Stomach (tissue), 19 donors: ENCODE measurements at places on chromosomes 6 and 20.

GRCh38 chr6:133769463-133769862 lies 119.5 kb upstream of the TCF21 start:
- DNase-seq, result no peak

- no peak for DNase-seq
Measured at GRCh38 chr6:54390362-54390761, 82.1 kb downstream of the TINAG start.

DNA sequence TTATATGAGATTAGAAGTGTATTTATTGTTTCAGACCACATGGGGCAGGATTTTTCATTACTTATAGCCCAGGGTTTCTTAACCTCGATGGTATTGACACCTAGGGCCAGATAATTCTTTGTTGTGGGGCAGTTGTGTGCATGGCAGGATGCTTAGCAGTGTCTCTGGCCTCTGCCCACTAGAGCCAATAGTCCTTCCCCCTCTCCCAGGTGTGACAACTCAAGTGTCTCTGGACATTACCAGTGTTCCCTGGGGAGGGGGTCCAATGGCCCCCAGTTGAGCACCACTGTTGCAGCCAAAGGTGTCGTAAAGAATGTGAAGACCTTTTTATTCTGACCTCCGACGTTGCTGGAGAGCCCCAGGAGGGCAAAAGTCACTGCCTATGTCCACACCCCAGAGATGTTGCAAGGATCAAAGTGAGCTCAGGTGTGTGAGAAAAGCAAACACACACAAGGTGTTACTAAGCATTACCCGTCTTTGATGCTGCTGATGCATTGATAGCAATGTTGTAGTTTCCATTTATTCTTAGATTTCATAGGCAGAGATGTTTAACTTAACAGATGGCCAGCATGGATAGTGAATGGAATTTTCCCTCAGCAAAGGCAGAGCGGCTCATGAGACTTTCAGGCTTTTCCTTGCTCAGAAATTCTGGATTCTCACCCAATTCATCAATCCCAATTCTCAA lies 22.2 kb downstream of the BANF2 start:
- peak; percentile 69 for DNase-seq

- DNase-seq, result no peak
Measured at GRCh38 chr6:157220485-157220884, 102.8 kb downstream of the TMEM242 start.

GRCh38 chr6:160789263-160790027 lies 87.4 kb downstream of the PLG start:
- DNase-seq, result no peak

DNA sequence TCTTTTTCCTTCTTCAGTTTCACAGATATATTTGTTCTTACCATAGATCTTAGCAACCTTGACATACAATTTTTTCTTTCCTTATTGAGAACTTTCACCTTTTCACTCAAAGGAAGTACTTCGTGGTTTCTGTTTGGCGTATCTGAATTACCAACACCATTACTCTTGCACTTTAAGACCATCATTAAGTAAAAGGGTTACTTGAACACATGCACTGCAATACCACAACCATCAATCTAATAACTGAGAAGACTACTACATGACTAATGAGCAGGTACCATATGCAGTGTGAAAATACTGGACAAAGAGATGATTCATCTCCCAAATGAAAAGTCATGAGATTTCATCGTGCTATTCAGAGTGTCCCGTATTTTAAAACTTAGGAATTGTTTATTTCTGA lies 21.7 kb upstream of the SENP6 start:
- no peak for DNase-seq

DNA sequence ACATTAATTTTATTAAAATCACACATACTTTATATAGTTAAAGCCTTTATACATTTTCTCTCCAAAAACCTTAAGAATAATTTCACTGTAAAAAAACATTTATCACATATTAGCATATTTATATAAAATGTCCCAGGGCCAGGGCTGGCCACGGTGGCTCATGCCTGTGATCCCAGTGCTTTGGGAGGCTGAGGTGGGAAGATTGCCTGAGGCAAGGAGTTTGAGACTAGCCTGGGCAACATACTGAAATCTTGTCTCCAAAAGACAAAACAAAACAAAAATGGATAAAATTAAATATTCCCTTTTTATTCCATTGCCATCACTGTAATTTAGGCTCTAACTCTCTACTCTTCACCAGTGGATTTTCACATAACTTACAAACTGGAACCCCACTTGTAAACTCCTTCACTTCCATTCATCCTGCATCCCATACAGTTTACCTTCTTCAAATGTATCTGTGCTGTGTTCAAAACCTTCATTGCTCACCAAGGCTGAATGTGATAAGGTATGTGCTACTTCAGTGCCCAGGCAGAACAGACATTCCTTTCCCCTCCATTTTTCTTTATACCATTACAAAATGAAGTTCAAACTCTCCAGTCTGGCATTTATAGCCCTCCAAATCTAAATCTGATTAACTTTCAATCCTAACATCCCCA lies 42.9 kb upstream of the PIM1 start:
- no peak for DNase-seq

DNA sequence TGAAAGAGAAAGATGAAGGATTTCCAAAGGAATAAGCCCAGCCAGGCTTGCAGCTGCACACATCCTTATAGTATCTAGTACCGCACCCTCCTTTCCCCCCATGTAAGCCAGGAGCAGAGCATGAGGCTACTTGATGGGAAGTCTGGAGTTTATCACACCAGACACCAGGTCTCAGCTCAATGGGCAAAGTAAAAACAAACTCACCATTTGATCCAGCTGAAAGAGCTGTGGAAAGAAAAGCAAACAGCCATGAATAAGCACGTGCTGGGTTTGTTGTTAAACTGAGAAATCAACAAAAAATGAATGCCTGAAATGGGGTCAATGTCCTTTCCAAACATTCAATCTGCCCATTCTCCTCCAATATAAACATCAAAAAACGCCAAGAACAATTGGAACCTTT lies 50.6 kb upstream of the MAP7 start:
- peak; percentile 45 for DNase-seq

DNA sequence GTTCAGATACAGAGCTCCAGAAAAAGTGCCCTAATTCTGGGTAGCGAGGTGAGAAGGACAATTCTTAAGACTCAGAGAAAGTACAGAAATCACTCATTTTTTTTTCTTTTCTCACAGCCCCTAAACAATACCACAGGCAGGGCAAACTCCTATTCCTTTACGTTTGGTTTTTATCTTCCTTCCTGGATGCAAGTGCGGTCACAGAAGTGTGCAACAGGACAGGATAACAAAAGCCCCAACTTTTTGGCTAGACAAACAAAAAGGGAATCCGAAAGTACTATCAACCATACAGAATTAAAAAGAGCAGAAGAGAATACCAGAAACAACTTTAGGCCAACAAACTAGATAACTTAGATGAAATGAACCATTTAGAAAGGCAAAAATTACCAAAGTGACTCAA lies 18.4 kb upstream of the BEND6 start:
- DNase-seq, result no peak

DNA sequence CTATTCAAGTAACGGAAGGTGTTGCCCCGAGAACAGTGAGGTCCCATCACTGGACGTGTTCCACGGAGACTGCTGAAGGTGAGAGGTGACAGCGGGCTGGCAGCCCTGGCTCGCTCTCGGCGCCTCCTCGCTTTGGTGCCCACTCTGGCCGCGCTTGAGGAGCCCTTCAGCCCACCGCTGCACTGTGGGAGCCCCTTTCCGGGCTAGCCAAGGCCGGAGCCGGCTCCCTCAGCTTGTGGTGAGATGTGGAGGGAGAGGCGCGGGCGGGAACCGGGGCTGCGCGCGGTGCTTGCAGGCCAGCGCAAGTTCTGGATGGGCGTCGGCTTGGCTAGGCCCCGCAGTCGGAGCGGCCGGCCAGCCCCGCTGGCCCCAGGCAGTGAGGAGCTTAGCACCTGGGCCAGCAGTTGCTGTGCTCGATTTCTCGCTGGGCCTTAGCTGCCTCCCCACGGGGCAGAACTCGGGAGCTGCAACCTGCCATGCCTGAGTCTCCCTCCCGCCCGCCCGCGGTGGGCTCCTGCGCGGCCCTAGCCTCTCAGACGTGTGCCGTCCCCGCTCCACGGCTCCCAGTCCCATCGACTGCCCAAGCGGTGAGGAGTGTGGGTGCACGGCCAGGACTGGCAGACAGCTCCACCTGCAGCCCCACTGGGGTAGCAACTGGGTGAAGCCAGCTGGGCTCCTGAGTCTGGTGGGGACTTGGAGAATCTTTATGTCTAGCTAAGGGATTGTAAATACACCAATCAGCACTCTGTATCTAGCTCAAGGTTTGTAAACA lies 77.6 kb downstream of the RNF182 start:
- no peak for DNase-seq

GRCh38 chr6:6712449-6713403 lies 124.2 kb downstream of the LY86 start:
- peak; percentile 72 for DNase-seq

GRCh38 chr6:134909701-134910592 lies 40.0 kb downstream of the ALDH8A1 start:
- no peak for DNase-seq

DNA sequence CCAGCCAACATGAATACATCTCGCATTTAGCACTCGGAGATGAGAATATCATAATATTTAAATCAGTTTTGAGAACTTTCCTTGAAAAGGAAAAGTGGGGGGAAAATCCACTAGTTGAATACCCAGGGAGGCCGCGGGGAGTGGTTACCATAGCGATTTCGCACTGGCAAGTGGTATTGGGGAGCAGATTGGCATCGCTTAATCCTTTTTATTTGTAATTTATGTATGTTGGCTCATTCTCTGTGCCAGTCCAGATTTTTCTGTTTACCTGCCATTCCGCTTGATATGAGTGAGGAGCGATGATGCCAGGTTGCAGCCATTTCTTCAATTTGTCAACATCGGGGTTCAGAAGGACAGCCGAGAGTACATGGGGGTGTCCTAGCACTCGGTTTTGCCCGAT lies 291.8 kb downstream of the ZNF217 start:
- no peak for DNase-seq

GRCh38 chr6:130713144-130713543 lies 114.1 kb upstream of the SMLR1 start:
- no peak for DNase-seq

DNA sequence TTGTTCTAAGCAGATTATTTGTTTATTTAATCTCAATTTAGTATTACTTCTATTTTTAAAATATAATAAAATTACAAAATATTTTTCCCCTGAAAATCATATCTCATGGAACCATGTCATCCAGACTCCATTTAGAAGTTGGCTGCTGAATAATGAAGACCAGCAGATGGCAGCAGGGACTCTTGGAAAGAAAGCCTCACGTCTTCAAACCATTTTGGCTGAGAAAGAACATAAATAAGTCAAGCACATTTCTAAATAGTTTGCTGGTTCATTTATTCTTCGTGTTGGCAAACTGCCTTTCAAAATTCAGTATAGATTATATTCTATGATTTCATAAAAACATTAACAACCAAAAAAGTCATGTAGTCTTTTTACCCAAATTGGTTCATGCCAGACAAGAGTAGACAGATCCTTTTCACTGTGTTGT lies 71.7 kb downstream of the RCAN2 start:
- peak; percentile 88 for DNase-seq

- no peak for DNase-seq
Measured at GRCh38 chr6:85192186-85192585, 257.7 kb upstream of the NT5E start.

GRCh38 chr20:58330249-58330648 lies 20.7 kb downstream of the RAB22A start:
- DNase-seq, result no peak

DNA sequence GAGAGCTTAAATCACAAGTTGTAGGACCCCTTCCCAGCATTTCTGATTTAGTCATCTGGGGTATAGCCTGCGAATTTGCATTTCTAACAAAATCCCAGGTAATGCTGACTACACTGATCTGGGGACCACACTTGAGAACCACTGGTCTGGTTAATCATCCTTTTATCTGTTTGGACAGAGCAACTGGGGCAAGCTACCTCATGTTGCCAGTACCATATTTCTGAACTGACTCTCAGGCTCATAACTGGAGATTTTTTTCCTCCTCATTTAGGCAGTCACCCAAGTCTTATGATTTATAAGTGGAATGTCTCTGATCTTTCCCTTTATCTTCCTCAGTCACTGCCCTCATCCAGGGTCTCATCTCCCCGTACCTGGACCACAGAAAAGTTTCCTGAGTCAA lies 12.0 kb upstream of the GTF3C6 start:
- no peak for DNase-seq

DNA sequence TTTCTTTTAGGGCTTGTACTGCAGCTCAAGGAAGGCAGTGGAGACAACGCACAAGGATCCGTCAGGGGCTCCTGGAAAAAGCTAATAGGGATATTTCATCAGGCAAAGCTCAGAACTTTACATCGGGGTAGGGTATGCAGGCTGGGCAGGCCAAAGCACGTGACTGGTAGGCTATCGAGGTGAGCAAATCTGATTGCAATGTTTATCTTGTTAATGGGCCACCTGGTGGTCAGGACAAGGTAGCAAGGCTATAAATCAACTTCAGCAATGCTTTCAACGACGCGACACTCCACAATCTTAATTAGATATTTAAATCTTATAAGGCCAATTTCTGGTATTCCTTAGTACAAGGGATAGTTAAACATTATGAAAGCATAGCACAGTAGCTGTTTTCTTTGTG lies 1302.8 kb upstream of the EYS start:
- no peak for DNase-seq

DNA sequence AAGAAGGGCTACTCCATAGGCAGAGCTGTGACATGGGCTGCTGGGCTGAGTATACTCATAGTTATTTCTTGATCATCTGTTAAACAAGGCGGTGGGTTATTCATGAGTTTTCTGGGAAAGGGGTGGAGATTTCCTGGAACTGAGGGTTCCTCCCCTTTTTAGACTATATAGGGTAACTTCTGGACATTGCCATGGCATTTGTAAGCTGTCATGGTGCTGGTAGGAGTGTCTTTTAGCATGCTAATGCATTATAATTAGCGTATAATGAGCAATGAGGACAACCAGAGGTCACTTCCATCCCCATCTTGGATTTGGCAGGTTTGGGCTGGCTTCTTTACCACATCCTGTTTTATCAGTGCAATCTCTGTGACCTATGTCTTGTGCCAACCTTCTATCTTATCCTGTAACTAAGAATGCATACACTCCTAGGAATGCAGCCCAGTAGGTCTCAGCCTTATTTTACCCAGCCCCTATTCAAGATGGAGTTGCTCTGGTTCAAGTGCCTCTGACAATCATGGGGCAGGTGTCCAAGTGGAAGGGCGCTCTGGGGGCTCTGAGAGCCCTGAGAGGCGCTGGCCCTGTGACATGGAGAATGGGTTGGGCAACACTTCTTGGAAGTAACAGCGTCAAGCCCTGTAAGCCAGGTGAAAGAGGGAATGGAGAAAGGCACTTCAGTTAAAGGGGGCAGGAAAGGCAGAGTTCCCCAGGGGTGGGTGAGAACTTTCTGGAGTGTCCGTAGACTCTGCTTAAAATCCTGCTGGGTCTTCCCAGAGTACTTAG lies 354.2 kb upstream of the SULF2 start:
- DNase-seq, result no peak

GRCh38 chr20:43235998-43236397 lies 46.3 kb upstream of the PTPRT start:
- no peak for DNase-seq
